ENCODE measurements at places on chromosomes 3 and 15. TPM values are rescaled to one million over a fixed set of nuclear protein-coding genes. Genes with fewer than 3 reads are reported as not detected.

Gene GRAMD1C
- total RNA-seq: 6.0 TPM

Gene CHRD
- total RNA-seq: 2.6 TPM

Gene GP5
- total RNA-seq: 1.1 TPM

Gene CCR8
- not detected for total RNA-seq

- no peak for DNase-seq
These were observed 60.7 kb downstream of the GSK3B start for GRCh38 chr3:120033596-120033995.

GRCh38 chr3:110405830-110406585 lies 665.6 kb upstream of the NECTIN3 start:
- DNase-seq: no peak

DNA sequence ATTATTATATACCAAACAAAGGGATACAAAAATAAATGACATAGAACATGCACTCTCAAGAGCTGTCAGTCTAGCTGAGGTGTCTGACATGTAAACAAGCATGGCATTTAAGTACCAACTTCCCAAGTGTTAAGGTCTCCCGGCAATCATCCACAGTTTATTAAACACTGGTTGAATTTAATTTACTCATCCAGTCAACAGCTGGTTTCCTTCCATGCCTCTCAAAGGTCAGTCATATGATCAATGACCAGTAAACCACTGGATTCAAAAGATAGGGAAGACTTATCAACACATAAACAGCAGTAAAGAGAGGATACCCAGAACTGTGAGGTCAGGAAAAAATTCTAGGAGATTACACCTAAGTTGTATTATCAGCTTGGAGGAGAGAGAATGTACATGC lies 80.4 kb downstream of the ADAM10 start:
- DNase-seq: no peak

DNA sequence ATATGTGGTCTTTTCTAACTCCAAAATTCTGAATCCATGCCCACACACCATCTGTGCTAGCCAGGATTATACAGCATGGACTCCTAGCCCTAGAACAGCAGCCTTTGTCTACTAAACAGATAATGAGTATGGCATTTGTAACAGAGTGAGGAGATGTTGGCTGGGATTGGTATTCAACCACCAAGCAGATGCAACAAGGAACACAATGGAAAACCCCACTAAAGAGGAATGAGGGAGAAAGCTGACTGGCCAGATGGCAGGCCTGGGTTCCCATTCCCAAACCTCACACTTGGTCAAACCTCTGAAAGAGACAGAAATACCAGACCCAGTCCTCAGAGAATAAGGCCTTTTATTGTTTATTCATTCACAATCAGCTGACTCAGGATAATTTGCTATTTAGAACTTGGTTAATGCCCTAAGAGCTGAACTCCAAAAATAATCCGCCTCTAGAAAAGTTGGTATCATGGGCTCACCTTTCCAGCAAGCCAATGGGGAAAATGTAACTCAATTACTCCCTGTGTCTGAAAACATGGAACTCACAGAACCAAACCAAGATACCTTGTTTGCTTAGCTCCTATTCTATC lies 145.6 kb downstream of the LRRC3B start:
- DNase-seq: no peak

GRCh38 chr3:11818033-11818432 lies 28.7 kb downstream of the TAMM41 start:
- no peak for DNase-seq

DNA sequence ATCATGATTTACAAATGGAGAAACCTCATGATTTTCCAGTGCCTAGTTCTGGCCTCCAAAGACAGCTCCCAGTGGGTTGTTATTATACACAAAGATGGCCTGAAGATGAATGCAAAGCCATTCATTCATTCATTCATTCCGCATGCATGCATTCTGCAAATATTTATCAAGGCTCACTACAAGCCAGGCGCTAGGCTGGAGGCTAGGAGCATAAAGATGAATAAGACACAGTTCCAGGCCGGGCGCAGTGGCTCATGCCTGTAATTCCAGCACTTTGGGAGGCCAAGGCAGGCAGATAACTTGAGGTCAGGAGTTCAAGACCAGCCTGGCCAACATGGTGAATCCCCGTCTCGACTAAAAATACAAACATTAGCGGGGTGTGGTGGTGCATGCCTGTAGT lies 2.4 kb upstream of the PSMD2 start:
- no peak for DNase-seq

GRCh38 chr15:41493205-41493901 lies at the start of gene ITPKA:
Gene ITPKA (plus strand): TSS chr15:41493874. CDS start chr15:41493928, 54 bp downstream.
- DNase-seq: peak; percentile 84

GRCh38 chr3:157275832-157276231 lies 115.9 kb upstream of the CCNL1 start:
- DNase-seq: no peak

- no peak for DNase-seq
These were observed 14.5 kb downstream of the ZPLD1 start for GRCh38 chr3:102449341-102449740.

DNA sequence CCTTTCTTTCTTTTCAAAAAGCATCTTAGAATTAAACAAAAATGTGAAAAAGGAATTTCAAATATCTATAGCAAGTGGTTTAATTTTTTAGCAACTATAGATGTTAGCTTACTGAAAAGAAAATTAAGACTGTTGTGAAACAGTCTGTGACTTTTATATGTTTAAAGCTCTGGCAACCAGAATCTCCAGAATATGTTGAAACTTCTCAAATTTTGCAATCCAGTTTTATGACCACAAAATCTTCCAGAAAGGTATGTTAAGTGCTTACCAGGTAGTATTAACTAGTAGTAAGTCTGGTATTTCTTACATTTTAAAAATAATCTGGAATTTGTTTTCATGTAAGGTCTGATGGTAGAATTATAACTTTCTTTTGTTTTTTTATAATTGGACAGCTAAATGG lies 235.0 kb downstream of the SLC9A9 start:
- no peak for DNase-seq

DNA sequence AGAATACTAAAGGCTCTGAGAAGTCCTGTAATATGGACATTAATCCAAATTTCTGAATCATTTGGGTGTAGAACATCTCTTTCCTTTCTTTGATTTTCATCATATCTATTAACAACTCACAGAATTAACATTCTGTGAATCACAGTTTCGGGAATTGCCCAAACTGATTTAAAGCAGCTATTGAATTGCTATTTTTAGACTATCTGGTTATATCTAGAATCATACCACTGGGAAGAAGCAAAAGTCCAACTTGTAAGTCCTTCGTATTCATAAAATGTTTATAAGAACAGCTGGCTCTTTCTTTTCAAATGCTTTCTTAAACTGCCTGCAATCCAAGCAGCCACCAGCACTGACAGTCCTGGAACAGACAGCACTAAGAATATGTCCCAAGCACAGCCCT lies 733.0 kb downstream of the NTRK3 start:
- no peak for DNase-seq

DNA sequence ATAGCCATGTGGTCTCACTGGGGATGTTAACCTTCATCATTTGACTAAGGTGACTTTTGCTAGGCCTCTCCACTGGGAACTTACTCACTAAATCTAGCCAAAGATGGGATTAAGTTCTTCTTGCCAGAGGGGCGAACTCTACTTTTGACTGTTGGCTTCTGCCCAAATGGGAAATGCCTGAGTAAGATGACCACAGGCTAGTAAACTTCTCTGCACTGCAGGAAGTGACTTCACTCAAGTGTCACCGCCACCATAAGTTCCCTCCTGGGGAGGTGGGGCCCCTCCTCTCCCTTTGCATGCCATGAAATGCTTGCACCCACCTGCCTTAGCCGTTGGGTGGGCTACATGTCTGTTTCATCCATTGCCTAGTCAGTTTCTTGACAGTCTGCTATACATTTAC lies 388.3 kb downstream of the FEZF2 start:
- no peak for DNase-seq

- DNase-seq: no peak
These were observed 256.8 kb downstream of the RORA start for GRCh38 chr15:60972301-60972700.

DNA sequence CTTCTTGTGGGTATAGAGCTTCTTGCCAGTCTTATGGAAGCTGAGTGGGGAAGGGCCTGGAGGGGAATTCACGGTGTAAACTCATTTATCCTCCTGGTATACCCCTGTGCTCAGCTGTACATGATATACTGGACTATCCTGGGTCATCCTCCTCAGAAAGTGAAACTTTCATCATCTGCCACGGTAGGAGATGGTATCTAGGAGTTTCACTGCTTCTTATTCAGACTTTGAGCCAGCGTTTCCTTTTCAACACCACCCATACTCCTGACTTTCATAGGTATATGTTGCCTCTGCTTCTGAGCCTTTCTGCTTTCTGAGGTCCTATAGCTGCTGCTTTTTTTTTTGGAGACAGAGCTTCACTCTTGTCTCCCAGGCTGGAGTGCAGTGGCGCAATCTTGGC lies 15.6 kb downstream of the SENP5 start:
- DNase-seq: no peak

- no peak for DNase-seq
These were observed 265.7 kb downstream of the SUCLG2 start for GRCh38 chr3:67388738-67389137.

- DNase-seq: peak; percentile 30
These were observed 122.3 kb downstream of the MEGF11 start for GRCh38 chr15:66131200-66131599.

DNA sequence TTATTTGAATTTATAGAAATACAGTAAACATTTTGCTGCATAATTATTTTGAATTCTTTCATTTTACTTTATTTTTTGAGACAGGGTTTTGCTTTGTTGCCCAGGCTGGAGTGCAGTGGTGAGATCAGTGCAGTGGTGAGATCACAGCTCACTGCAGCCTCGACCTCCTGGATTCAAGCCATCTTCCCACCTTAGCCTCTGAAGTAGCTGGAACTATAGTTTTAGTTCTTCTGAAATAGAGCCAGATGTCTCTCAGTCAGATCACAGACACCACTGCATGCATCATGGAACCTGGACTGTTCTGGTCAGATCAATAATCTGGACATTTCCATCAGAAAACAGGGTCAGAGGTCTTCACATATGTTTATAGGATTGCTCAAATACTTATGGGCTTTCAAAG lies 7.9 kb downstream of the RPLP1 start:
- DNase-seq: no peak

DNA sequence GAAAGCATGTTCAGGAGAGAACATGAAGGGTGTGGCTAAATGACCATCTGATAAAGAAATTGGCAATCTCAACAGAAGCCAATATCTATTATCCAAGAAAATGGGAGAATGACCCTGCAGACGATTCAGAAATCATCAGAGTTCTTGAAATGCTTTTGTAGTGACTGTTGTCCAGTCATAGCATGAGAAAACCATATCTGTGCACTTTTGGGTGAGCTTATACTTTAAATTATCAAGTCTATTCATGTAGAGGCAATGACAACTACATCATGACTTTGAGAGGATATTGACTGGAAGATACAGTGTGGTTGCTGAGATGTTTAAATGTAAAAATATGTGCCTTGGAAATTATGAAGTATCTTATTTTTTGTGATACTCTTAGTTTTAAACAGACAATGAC lies 57.6 kb upstream of the AZI2 start:
- DNase-seq: no peak

DNA sequence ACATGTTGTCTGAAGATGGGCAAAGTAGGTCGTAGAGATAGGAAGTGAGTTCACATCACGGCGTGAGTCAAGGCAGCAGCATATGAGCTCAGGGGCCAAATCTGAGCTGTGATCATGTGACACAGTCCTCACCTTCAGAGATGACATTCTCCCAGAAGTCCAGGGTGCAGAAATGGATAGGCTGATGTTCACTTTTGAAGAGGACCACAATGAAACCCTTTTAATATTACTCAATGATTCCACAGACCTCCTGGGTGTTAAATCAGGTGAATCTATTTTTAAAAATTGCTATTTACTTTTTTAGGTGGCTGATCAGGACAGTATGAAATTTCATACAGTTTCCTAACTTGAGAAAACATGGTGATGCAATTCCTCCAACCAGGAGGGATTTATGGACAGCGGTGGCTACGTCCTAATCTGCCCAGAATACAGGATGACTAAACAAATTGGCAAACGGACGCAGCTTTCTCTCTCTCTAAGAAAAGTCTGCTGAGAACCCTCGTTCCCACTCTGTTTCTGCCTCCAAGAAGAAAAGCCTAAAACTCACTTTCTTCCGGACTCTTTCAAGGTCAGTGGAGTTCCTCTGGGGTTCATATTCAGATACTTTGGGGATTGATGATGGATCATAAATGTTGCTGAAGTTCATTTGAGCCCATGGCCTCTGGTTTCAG lies 34.4 kb downstream of the B3GNT5 start:
- no peak for DNase-seq

GRCh38 chr15:29822100-29822683 lies at the start of gene TJP1:
Gene TJP1 (minus strand): TSS chr15:29822468. CDS start chr15:29822028, 440 bp downstream.
- DNase-seq: peak; percentile 96
